CD4-positive, CD25-positive, alpha-beta regulatory T cell (primary cell): ENCODE measurements at places on chromosomes 4 and X. TPM values are rescaled to one million over a fixed set of nuclear protein-coding genes. Genes with fewer than 3 reads are reported as not detected.

The ARMCX2 gene
- total RNA-seq: 1.4 TPM

The POU4F2 gene
- total RNA-seq: not detected

The PAGE5 gene
- total RNA-seq: not detected

The IBSP gene
- total RNA-seq: not detected

The CXXC4 gene
- total RNA-seq: not detected

The S100G gene
- total RNA-seq: not detected

The INPP4B gene
- 89.4 TPM for total RNA-seq

The FAAH2 gene
- 15.5 TPM for total RNA-seq

The F8A1 gene
- total RNA-seq: 24.8 TPM

The SYTL5 gene
- total RNA-seq: not detected

The SH3BGRL gene
- 105 TPM for total RNA-seq

The NUP54 gene
- 74.8 TPM for total RNA-seq

The STPG2 gene
- 0.39 TPM for total RNA-seq

The STBD1 gene
- total RNA-seq: 0.47 TPM

The IL2RG gene
- total RNA-seq: 504 TPM

The RASL11B gene
- total RNA-seq: 0.30 TPM

The PLP1 gene
- not detected for total RNA-seq

The P2RY10 gene
- 134 TPM for total RNA-seq

The PNMA5 gene
- 0.37 TPM for total RNA-seq

The BEX1 gene
- total RNA-seq: 0.64 TPM

The LAMP2 gene
- total RNA-seq: 27.1 TPM

The H2BW2 gene
- not detected for total RNA-seq

The LRRC66 gene
- 0.37 TPM for total RNA-seq

The XK gene
- total RNA-seq: 0.99 TPM

The SOD3 gene
- total RNA-seq: not detected

The PTTG2 gene
- 2.0 TPM for total RNA-seq

The RTL5 gene
- total RNA-seq: 1.1 TPM

The MID2 gene
- total RNA-seq: 6.6 TPM

The PUDP gene
- 14.9 TPM for total RNA-seq

The TGIF2LX gene
- total RNA-seq: not detected

The BMX gene
- total RNA-seq: not detected

The ZCCHC12 gene
- 0.17 TPM for total RNA-seq

The ARR3 gene
- total RNA-seq: not detected

The MTCP1 gene
- 16.1 TPM for total RNA-seq

The ABRAXAS1 gene
- total RNA-seq: 16.3 TPM

The KCTD8 gene
- not detected for total RNA-seq

The SMIM10L2A gene
- 0.42 TPM for total RNA-seq

The VCX3B gene
- not detected for total RNA-seq

The NAA11 gene
- total RNA-seq: not detected

The SPINK2 gene
- 2.0 TPM for total RNA-seq

The EFHC2 gene
- total RNA-seq: 1.1 TPM

The PCDH19 gene
- total RNA-seq: not detected

The IRAK1 gene
- 64.7 TPM for total RNA-seq

The SLC9B1 gene
- 1.7 TPM for total RNA-seq

The STARD8 gene
- 0.57 TPM for total RNA-seq

The MAGEB2 gene
- total RNA-seq: not detected

The SPIN3 gene
- 6.9 TPM for total RNA-seq
